Tibial nerve (tissue), 4 donors: ENCODE measurements at places on chromosomes 11 and 22. TPM values are rescaled to one million over a fixed set of nuclear protein-coding genes. Genes with fewer than 3 reads are reported as not detected.

The OMP gene
- not detected for total RNA-seq

The TMEM151A gene
- not detected for total RNA-seq

The APOBEC3F gene
- 3.5 TPM for total RNA-seq

The PRSS23 gene
- 31.2 TPM for total RNA-seq

The MRGPRF gene
- 51.3 TPM for total RNA-seq

The OR4D5 gene
- not detected for total RNA-seq

The RRP8 gene
- total RNA-seq = 34.1 TPM

DNA sequence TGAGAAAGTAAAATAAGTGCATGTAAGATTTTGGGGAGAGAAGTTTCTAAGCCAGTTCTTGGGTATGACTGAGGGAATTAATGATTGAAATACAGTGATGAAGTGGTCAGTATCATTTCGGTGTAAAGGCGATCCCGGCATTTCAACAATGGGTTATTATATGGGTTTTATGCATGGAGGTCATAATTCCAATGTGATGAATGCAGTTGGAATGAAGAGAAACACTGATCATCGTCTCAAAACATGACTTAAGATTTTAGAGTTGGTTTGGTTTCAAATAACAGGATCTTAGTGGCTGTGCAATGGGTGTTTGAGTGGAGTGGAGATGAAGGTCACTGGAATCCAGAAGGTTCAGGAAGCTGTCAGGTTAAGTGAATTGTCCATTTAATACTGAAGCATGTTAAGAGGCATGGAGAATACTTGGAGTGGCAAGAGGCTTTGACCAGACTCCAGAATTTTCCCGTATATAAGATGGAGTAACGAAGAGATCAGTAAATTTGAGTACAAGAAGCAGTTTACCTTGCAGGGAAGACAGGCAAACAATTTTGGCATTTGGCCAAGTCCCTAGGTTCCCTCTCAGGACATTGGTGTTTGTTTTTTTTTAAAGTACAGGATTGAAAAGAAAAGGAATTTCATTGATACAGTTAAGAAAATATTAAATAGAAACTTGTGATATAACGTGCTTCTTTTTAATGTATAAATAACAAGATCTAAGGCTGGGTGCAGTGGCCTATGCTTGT is 96.4 kb upstream of the BIRC3 start:
- DNase-seq = no peak

GRCh38 chr11:44319552-44320288 is 9.8 kb upstream of the ALX4 start:
- no peak for DNase-seq

- peak; percentile 96 for DNase-seq
These were observed 78.7 kb upstream of the PPARA start for GRCh38 chr22:46071451-46072109.

DNA sequence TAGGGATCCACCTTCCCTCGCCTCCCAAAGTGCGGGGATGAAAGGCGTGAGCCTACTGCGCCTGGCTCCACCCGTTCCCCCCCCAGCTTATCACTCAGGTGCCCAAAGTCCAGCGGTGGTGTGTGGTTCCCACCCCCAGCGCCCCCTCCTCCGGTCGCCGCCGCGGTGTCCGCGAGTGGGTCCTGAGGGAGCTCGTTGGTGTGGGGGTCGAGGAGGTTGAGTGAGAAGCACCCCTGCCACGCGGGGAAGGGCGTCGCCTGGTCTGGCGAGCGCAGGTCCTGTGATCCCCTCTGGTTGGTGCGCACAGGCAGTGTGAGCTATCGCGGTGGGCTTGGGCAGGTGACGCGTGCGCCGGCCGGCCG is 3900.6 kb upstream of the OR11H1 start:
- DNase-seq = no peak

DNA sequence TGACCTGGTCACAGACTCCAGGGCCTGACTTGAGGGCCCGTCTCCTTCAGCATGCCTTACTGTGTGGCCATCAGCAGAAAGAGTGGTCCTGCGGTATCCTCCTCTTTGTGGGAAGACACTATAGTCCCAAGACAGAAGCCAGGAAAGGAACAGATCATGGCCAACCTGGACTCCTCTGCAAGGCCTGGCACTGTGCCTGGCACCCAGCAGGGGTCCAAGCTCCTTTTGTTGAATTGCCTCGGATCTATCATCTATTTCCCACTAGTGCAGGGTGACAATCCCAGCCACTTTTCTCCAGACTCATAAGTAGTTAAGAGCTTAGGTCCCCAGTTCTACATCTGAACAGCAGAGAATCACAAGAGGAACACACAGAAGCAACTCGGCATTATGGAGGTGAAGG is 27.0 kb downstream of the DSCAML1 start:
- no peak for DNase-seq

DNA sequence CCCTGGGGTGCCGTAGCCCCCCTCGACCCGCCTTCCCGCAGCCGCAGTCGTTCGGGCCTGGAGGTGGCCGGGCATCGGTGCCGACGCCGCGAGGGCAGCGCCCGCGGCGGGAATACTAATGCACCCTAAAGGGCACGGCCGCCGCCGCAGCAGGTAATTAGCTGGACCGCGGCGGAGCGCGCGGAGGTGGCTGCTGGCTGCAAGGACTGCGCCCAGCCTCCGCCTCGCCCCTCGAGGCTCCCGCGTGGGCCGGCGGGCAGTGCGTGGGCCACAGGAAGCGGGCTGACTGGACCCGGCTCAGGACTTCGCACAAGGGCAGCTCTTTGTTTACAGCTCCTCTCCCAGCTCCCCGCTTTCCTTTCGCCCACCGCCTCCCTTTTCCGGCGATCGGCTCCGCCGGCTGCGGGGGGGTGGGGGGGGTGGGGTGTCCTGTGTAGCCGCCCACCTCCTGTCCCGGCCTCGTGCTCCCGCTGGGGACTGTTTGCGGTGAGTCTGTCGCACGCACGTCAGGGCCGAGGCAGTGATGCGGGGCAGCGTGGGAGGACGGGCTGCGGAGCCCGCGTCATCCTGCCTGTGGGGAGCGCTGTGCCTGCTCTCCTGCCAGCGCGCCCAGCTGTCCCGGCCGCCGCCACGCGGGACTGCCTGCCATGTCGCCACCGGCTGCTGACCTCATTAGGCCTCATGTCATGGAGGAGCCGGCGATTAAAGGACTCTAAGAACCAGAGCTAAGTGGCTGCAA is 53.2 kb downstream of the GRIK4 start:
- no peak for DNase-seq

GRCh38 chr22:32958001-32958400 is 100.2 kb downstream of the SYN3 start:
- DNase-seq = no peak

GRCh38 chr11:94956963-94957362 is 16.4 kb downstream of the CWC15 start:
- DNase-seq = no peak

- DNase-seq = no peak
These were observed 27.5 kb downstream of the DHCR7 start for GRCh38 chr11:71420455-71421241.

DNA sequence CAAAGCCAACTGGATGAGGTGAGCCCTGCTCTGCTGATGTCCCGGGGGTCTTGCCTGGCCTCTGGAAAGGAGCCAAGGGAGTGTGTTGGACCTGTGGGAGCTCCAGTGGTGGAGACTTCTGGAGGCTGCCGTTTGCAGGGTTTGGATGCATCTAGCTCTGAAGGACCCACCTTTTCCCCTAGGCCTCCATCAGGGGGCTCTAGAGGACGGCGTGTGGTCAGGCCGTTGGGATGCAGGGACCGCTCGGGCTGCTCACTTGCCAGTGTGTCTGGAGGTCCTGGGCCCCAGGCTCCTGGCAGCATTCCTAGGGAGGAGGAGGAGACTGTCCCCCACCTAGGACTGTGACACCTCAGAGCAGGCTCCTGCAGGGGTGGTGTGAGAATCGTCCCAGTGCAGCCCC is 58.3 kb downstream of the PRDM11 start:
- no peak for DNase-seq
